ENCODE measurements at places on chromosomes 12 and 14.
A peak's percentile ranks its signal among the peaks of the same experiment; 100 is the strongest.

DNA sequence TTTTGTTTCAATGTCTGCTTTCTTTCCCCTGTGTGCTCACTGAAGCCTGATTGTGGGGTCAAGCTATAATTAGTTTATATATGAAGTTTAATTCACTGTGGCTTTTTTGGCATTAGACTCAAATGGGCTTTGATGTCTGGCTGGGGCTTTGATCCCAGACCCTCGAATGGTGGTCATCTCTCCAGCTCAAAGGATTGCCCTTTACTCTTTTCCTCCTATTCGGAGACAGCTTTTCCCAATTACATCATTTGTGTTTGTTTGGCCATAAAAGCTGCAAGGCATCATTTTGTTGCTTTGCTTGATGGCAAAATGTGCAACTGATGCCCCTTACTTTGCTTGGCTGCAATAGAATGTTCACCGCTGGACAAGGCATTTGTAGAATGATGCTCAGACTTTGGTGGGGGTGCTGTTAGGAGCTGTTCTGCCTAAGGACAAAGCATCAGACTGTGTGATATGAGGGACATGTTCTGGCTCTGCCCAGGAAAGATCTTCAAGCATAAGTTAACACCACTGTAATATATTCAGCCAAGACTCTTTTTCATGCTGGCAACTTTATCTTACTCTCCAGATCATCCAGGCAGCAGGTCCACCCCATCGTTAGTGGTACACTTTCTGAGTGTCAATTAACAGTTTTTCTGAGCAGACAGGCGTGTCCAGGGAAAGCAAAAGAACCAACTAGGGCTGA, 3.2 kb upstream of the DACT1 start:
- no peak for DNase-seq

GRCh38 chr14:89484051-89484844, 67.2 kb upstream of the FOXN3 start:
- no peak for DNase-seq

DNA sequence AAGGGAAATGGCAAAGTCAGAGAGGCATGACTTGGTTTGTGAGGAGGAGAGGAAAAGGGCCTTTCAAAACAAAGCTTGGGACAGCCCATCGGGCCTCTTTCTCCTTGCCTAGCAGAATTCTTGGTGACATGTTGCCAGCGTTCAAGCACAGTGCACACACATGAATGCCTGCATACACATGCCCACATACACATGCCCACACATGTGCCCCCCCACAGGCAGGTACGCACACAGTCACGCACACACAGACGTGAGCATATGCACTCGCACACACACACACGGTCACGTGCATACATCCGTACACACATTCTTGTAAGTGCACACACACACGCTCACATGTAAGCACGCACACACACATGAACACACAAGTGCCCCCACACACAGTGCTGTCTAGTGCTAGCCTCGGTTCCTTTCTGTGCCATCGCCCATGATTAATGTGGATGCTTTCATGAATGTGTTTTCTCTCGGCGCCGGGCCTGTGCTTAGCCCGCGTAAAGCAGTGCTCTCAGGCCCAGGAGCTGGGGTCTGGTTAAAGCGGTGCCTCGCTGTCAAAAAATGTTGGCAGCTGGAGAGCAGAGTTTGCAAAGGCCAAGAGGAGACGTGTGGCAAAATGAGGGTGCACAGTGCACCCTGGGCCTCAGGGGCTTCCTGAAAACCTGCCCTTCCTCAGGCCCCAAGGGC, 328.8 kb upstream of the DIO3 start:
- no peak for DNase-seq

- DNase-seq = no peak
Measured at GRCh38 chr12:115687094-115687493, 590.4 kb downstream of the MED13L start.

- DNase-seq = no peak
Measured at GRCh38 chr12:71710276-71711125, 24.6 kb downstream of the TMEM19 start.

DNA sequence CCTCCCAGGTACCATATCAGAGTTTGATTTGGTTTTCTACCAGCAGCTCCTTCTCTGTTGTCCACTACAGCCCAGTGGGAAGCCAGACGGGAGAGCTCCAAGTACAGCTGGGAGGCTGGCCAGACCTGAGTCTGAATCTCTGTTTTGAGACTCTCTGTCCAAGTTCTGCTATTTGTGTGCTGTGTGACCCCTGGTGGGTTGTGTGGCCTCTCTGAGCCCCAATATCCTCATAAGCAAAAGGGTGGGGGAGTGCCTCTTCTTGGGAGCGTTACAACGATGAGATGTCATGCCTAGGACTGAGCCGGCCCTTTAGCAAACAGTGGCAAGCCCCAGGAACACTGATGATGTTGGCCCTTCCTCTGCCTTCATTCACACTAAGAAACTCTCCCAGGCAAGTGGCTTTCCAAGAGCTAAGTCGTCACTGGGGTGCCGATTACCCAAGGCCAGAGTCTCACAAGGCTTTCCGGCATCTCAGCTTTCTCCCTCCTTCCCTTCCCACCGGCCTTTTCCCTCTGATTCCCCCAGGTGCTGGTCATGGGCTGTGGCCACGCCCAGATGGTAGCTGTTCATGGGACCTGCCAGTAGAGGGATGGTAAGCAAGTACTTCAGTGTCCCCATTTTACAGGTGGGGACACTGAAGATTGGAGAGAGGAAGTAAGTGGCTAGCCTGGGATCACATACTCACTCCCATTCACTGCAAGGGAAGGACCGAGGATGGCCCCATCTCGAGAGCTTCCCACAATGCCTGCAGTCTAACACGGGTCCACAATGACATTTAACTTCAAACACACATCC, 47.7 kb downstream of the BCL11B start:
- no peak for DNase-seq

DNA sequence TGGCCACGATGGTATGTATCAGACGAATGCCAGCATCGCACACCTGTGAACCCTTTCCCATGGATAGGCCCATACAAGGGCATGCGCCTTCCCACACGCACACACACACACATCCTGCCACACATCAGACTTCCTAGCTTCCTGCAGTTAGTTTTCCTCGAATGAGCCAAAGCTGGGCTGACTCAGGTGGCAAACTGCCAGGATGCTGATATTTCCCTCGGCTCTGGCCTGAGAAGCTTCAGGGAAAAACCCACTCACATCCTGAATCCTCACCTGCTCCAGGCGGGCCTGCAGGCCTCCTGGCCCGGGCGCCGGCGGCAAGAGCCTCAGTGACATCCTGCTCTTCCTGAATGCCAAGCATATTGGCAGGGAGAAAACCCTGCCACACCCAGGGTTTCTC, 22.4 kb downstream of the CALM1 start:
- DNase-seq = no peak

- DNase-seq = no peak
Measured at GRCh38 chr14:51328064-51328771, 88.2 kb downstream of the TMX1 start.

GRCh38 chr12:39461059-39461458, 18.1 kb upstream of the KIF21A start:
- DNase-seq = no peak

DNA sequence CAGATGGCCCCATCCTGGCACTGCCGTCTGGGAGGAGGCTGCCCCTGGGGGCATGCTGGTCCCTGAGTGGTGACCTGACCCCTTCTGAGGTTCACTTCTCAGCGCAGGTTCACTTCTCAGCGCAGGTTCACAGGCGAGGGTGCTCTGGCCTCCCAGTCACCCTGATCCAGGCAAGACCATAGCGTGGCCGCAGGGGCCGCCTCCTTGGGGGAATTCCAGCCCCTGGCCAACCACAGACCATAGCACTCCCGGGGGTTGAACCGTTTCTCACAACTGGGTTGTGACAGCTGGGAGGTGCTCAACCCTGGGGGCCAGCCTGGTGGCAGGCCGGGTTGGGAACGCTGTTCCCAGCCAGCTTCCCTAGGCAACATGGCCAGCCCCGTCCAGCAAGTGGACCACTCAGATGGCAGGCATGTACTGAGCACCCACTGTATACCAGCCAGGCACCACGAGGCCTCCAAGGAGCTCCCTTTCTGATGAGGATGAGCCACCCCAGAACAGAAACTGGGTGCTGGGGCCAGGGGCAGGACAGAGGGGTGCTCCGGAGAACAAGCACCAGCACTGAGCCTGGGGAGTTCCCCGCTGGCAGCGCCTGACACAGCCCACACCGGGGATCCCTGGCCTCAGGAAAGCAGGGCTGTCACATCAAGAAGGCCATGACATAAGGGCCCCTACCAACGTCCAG, 28.3 kb upstream of the ZFP36L1 start:
- DNase-seq = no peak

- DNase-seq = no peak
Measured at GRCh38 chr12:111664961-111665865, 20.5 kb downstream of the BRAP start.

- DNase-seq = no peak
Measured at GRCh38 chr14:98189944-98190343, 1082.1 kb downstream of the BCL11B start.

- DNase-seq = no peak
Measured at GRCh38 chr14:36519431-36520321, at the start of gene NKX2-1. TSS of gene NKX2-1 (minus strand) at chr14:36520232. CDS start at chr14:36520129, 103 bp downstream.

DNA sequence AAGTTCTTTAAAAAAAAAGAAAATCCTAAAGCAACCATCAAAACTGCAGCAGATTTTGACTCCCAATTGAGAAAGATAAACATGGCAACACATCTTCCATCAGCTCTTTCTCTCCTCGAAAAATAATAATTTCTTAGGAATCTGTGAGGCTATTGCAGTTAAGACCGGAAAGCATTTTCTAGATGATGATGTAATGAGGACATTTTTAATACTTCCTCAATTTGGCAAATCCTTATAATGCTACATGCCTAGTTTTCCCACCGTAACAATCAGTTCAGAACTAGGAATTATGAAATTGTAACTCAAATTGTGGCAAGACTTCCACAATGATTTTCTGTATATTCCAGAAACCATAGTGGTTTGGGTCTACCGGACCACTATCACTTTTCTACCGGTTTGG, 180.9 kb upstream of the PDE3A start:
- no peak for DNase-seq

DNA sequence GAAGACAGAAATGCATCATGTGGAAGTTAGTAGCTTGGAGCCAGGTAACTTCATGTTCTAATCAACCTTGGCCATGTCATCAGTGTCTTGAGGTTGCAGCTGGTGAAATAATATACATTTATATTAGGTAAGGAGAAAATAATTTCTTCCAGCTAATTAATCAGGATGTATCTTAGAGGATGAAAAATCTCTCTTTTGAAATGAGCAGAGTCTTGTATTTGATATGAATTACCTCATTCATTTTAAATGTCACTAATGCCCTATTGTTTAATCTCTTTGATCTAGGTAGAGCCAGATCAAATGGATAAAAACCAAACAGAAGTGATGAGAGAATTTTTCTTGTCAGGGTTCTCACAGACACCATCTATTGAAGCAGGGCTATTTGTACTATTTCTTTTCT, at the start of gene OR4Q2:
OR4Q2 (plus strand) TSS at position 301 of the 400 bp plus-strand sequence.
- DNase-seq = no peak

- no peak for DNase-seq
Measured at GRCh38 chr14:54047645-54048308, 91.2 kb upstream of the BMP4 start.

DNA sequence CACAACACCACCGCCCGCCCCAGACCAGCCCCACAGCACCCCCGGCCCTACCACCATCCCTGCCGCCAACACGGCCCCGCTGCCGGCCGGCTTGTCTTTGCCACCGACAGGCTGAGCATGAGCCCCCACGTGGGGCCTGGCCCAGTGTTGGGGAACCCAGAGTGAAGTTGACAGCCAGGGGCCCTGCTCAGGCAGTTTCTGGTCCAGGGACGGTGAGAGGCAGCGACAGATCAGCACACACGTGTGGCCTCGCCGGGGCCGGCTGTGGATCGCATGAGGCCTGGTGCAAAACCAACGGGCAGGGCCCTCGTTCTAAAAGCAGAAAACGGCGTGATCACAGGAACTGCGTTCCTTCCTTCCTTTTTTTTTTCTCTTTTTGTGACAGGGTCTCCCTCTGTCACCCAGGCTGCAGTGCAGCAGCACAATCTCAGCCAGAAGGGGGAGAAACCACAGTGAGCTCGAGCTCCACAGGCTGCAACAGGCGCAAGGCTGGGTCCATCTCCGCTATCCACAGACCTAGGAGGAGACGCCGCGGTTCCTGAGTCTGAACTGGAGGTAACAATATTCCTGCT, 50.5 kb upstream of the FBRSL1 start:
- DNase-seq = no peak

- DNase-seq = no peak
Measured at GRCh38 chr12:15494329-15495046, 172.2 kb downstream of the PTPRO start.

DNA sequence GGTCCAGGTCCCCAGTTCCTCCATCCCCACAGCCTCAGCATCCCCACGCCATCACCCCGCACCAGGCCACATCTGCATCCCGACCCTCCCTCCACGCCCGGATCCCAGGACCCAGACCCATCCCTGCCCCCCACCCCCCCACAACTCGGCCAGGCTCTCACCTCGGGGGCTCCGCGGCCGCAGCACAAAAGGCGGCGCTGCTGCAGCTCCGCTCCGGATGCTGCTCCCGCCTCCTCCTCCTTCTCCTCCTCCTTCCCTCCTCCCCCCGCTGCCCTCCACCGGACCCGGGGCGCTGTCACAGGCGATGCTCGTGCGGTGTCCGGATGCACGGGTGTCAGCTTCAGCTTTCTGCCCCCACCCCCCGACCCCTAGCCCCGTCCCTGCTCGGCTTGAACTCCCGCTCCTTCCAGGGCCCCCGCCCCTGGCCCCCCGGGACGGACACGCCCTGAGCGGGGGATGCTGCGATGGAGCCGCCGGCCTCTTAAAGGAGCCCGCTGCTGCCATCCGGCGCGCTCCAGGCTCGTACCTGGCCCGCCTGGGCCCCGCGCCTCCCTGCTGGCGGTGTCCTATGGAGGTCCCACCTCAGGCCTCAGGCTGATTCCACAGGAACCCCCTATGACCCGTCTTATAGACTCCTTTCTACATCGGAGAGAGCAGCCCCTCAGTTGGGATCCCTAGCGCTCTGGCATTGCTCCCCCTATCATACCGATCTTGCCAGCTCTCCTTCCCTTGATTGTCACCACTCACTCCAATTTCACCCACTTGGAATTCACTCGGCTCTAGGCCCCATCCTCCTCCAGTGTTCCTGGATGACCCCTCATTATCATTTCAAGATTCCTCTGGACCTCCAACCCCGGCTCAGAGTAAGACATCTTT, at the start of gene MAP3K12:
MAP3K12 (minus strand) TSS at position 193 of the 876 bp plus-strand sequence. CDS start 12,067 bp downstream, outside the sequence.
- DNase-seq = peak; percentile 15

DNA sequence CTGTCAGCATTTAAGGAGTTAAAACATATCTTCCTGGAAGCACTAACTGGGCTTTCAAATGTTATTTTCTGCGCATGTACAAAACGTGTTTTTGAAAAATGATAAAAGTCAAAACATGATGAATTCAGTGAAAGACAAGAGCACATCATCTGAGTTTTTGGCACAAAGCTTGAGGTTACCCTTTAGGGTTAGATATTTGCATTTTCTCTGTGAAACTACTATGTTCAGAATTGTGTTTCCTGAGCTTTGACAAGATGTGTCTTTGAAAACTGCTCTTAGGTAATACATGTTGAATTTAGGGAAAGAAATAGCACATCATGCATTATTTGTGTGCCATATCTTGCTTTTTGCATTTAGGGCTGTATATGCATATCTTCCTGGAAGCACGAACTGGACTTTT, 79.0 kb downstream of the ASCL4 start:
- no peak for DNase-seq

- DNase-seq = no peak
Measured at GRCh38 chr12:117063162-117063911, 35.9 kb downstream of the TESC start.

GRCh38 chr12:1830981-1831963, 10.9 kb downstream of the LRTM2 start:
- DNase-seq = no peak

- DNase-seq = peak; percentile 70
Measured at GRCh38 chr12:48936379-48936979, 11.2 kb upstream of the FKBP11 start.

All from activated naive CD8-positive, alpha-beta T cell treated with anti-CD3 and anti-CD28 coated beads, Interleukin-2, amount 50 U/mL, for 16 hours (primary cell).